ENCODE measurements at places on chromosomes 16 and 17. TPM values are rescaled to one million over a fixed set of nuclear protein-coding genes. Genes with fewer than 3 reads are reported as not detected.

DNA sequence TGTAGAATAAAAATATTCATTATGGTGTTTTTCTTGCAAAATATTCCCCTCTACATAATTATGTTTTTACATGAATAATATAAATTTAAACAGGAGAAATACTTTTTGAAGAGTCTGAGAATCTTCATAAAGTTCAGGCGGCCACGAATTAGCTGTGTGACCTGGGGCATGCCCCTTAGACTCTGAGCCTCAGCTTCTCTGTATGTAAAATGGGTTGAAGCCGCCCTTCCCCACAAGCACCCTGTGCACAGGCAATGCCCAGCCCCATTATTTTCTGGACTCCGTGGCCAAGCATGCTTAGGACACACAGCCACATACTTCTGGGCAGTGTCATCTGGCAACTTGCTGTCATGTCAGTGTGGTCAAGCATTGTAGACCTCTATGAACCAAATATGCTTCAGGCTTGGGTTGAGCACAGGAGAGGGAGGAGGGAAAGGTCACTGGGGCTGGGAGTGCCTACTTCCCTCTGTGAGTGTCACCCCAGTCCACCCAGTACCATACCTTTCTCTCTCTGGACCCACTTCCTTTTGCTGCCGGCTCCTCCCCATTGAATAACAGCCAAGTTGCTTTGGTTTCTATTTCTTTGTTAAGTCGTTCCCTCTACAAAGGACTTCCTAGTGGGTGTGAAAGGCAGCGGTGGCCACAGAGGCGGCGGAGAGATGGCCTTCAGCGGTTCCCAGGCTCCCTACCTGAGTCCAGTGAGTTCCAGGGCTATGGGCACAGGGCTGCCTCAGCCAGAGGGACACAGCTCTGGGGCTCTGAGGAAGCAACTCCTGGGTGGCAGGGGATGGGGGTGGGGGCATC, at the start of gene LGALS9:
Gene LGALS9, plus strand, starts transcription at position 582 of the 804 bp plus-strand sequence. Its CDS starts 78 bp downstream, at position 660.
- H3K27ac ChIP-seq: peak within 1 kb of the TSS; percentile 67
- H3K4me1 ChIP-seq: peaks cover 12% of the 10 kb centered on the region
- H3K27me3 ChIP-seq: no peaks in the 10 kb centered on the region
- H3K4me3 ChIP-seq: no peak within 1 kb of the TSS

DNA sequence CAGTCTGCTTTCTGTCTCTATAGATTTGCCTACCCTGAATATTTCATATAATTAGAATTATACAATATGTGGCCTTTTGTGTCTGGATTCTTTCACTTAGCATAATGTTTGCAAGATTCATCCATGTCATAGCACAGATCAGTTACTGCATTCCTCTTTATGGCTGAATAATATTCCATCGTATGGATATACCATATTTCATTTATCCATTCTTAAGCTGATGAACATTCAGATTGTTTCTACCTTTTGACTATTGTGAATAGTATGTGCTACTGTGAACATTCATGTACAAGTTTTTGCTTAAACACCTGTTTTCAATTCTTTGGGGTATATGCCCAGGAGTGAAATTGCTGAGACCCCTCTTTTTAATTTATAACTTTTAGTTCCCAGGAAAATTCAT, 49.4 kb upstream of the MSI2 start:
- H3K27me3 ChIP-seq: no peaks in the 10 kb centered on the region
- H3K36me3 ChIP-seq: no peaks in the 10 kb centered on the region
- no peaks in the 10 kb centered on the region for H3K4me1 ChIP-seq
- no peak for DNase-seq
- no peak overlapping the region for H3K4me3 ChIP-seq

DNA sequence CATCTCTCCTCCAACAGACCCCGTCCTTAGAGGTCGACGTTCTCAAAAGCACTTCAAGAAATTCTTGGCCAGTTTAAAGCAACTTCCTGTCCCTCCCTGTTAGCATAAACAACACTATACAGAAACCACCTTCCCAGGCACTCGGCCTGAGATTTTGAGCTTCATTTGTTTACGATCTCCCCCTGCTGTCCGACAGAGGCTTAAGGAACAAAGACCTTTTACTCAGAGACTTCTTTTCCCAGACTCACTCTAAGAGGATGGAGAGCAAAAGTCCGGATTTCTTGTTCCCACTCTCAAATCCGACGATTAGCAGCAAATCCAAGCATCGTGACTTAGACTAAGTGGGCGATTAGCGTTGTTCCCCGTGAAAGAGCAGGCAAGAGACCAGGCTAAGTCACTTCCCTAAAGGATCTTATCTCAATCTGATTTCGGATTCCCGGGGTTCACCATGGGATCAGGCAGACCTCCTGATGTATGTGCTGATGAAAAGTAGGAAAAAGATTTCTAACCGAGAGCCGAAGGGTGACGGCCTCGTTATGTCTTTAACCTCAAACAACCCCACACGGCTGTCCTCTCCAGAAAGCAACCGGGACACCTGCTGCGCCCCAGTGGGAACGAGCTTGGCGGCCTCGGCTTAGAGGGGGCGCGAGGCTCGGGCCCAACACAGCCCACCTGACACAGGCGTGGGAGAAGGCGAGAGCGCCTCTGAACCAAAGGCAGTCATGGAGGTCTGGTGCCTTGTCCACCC, 598 bp downstream of the INPP5K start:
- no peaks in the 10 kb centered on the region for H3K36me3 ChIP-seq
- H3K4me1 ChIP-seq: peaks cover 10% of the 10 kb centered on the region
- DNase-seq: no peak

DNA sequence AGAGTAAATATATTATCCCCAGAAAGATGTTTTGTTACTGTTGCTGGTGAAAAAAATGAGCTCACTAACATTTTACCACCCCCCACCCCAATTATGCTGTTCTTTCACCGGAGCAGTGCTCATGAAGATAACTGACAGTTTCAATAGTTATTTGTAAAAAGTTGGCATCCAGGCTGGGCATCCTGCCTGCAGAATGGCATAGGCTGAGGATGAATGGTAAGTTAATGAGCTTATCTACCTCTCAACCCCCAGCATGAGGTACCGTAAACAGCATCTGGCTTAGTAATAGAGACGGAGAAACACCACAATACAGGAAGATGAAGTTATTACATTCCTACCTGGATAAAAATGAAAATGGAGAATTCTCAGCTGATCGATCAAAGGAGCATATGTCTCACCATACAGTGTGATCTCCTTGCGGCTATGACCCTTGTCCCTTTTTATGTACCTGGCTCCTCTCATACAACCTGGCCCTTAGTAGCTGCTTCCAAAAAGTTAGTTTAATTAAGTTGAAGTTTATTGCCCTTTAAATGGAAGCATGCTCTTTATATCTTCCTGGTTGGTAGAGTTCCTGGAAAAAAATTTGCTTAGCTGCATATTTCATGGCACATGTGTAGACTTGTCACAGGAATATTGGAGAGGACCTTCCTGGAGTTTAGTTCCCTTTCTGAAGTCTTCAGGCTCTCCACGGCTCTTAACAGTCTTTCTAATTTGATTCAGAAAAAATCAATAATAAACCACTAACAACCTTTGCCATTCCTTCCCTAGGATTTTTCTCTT, 61.2 kb upstream of the MPHOSPH6 start:
- no peaks in the 10 kb centered on the region for H3K36me3 ChIP-seq
- no peaks in the 10 kb centered on the region for H3K4me1 ChIP-seq
- peak overlapping the region; percentile 3 for H3K27ac ChIP-seq
- H3K27me3 ChIP-seq: no peaks in the 10 kb centered on the region
- DNase-seq: no peak

The CENPV gene
- 26.1 TPM for polyA plus RNA-seq

The CES5A gene
- not detected for polyA plus RNA-seq
